Hematopoietic multipotent progenitor cell treated with erythropoietin and hydrocortisone succinate and interleukin-3 and kit ligand, for 4 days (in vitro differentiated cells): ENCODE measurements at places on chromosomes 16 and 17.

- DNase-seq = peak; percentile 52
These were observed 346.2 kb upstream of the ASIC2 start for GRCh38 chr17:33639103-33639880.

DNA sequence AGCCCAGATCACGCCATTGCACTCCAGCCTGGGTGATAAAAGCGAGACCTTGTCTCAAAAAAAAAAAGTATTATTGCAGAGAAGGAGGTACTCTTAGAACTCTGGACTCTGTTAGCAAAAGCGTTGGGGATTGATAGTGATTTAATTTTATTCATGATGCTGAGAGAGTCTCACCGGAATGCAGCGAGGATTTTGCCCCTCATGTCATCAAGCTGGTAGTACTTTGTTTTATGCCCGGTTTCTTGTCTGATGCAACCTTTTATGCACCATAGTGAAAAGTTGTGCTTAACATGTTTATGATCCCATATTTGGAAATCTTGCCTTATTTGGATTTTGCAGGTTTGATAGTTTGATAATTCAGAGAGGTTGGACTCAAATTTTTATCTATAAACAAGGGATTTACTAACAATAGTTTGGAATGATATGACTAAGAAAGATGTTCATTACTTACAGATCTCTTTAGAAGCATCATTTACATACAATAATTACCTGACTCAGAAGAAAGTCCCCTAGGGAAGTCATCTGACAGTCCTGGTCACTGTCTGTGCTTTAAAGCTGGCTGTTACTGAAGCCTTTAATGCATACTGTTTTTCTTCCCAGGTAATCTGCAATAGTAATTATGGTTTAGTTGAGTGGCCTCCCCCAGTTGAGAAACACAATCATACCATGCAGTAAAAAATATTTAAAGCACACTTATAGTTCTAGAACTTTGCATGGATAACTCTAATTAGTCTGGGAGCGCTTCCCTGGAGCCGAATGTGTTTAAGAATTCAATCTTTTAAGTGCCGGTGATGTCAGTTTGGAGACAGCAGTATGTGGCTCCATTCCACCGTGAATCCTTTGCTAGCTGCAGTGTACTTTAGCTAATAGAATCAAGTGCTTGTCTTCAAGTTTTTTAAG lies 120.9 kb downstream of the PRKCA start:
- DNase-seq = no peak

- DNase-seq = peak; percentile 79
These were observed at the start of gene SEZ6L2 for GRCh38 chr16:29899516-29900101. Gene SEZ6L2 (minus strand): TSS chr16:29899550. CDS start chr16:29899019, 531 bp downstream.

- no peak for DNase-seq
These were observed 1.3 kb upstream of the KCTD13 start for GRCh38 chr16:29927070-29927905.

DNA sequence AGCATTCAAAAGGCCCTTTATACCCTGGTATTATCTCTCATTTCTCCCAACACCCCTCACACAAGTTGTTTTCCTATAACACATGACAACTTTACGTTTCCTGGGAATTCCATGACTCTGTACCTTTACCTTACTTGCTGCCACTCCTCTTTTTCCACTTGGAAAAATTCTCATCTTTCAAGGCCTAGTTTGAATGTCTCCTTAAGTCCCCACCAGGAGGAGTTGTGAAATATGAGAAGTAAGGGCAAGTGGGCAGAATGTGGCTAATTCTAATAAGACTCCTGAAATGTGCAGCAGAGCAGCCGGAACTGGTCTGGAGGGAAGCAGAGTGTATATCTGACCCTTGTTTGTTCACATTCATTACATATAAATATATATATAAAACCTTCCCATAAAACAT lies 39.7 kb downstream of the BRCA1 start:
- no peak for DNase-seq

DNA sequence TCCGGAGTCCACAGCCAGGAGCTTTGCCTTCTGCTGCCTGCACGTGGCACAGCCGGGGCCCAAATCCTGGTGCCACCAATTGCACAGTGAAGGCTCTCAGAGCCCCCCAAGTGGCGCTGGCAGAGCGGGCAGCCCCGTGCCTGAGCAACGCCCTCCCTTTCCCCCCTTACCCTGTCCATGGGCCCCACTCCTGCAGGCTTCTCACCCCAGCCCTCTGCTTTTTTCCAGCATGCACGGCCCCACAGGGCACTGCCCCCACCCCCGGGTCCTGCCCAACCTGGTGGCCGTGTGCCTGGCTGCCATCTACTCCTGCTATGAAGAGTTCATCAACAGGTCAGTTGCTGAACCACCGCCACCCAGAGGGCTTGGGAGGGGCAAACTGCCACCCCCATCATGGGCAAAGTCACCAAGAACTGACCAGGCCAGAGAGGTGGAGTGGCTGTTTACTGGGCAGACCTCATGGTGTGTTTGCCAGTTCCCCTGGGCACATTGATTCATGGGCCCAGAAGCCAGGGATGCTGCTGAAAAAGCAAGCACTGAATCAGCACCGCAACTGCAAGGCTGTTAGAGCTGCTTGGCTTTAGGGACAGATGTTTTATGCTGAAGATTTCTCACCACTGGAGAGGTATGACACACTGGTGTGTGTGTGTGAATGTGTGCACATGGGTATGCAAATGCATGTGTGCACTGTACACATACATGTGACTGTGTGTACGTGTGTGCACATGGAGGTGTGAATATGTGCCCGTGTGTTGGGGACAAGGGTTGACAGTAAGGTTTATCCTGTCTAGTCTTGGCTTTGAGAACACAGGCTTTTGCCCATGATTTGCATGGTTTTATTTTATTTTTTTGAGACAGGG lies 107.1 kb upstream of the PLCG2 start:
- no peak for DNase-seq

DNA sequence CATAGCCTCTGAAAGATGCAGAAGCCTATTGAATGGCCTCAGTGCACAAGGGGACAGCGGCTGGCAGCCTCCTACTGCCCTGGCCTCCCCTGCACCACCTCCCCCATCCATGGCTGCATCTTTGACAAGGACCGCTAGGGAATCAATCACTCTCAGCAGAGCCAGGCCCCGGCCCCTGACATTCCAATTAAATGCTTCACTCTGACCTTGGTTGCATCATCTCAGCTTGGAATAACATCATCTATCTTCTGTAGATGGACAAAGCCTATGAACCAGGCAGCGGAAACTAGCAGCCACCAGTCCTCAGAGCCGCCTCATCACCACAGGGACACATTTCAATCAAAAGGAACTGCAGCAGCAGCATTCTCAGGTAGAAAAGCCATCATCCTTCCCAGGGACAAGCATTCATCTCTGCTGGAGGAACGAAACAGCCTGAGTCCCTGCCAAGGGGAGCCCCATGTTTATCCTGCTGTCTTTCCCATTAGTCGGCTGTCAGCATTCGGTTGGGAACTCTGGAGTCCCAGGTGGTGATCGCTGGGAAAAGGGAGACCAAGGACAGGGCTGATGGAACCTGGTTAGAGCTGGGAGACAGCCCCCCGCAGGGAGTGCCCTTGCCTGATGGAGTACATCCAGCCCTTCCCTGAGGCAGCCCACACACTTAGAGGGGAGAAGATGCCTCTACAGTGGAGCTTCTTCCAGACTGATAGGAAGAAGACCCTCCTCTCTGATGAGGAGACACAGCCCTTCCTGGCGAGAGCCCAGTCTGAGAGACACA lies 11.5 kb upstream of the TMEM132E start:
- no peak for DNase-seq

- DNase-seq = no peak
These were observed 13.0 kb upstream of the MC1R start for GRCh38 chr16:89905511-89906139.

DNA sequence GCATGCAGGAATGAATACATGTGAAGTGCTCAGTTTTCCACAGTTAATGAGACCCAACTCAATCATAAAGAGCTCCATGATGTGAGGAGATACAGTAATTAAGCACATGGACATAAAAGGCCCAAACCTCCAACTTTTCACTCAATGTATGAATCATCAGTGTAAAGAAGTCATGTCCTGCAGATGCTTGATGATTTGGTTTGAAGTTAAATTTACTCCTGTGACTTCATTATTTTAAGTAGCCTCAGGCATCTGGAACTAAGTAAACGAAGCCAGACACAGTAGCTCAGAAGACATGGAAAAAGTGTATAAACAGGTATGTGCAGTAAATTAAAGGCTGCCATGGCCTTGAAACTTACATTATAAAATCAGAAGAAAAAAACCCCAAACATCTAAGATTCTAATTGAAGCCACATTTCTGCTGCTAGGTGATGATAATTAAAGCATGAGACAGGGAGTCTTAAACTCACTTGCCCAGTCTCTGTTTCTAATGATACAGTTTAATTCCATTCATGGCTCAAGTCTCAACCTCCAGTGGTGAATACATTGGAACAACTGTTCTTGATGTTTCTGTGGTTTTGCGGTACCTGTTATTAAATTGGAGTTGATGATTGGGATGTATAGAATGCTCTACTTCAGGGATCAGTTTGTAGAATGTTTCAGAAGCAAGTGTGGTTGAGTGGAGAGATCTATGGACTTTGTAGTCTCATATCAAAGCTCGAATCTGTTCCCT lies 28.9 kb upstream of the CCL2 start:
- DNase-seq = no peak

- DNase-seq = no peak
These were observed 1.1 kb downstream of the TCAP start for GRCh38 chr17:39666231-39666600.
